ENCODE measurements at places on chromosomes 13 and 19.

GRCh38 chr19:5339950-5340636 lies 519 bp downstream of the PTPRS start:
- no peak for DNase-seq

GRCh38 chr19:46393456-46394401 lies 19.6 kb downstream of the CCDC8 start:
- DNase-seq = no peak

DNA sequence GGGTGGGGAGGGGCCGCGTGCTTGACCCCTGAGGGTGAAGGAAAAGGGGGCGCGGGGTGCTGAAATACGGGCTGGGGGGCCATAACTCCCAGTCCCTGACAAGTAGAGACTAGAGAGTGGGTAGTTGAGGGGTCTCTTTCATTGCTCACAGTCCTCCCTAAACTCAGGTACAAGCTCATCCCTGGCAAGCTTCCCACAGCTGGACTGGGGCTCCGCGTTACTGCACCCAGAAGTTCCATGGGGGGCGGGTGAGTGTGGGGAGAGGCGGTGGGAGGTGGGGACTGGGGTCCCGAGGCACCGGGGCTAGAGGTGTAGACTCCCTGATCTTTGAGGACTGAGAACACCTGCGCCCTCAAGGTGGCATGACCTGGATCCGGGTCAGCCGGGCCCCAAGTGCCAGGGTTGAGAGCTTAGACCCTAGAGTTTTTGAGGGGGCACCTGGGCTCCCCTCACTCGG lies 1.3 kb downstream of the ETV2 start:
- DNase-seq = no peak

- no peak for DNase-seq
Measured at GRCh38 chr13:78777396-78777795, 118.4 kb upstream of the OBI1 start.

GRCh38 chr19:12792051-12792852 lies 966 bp downstream of the JUNB start:
- DNase-seq = no peak

DNA sequence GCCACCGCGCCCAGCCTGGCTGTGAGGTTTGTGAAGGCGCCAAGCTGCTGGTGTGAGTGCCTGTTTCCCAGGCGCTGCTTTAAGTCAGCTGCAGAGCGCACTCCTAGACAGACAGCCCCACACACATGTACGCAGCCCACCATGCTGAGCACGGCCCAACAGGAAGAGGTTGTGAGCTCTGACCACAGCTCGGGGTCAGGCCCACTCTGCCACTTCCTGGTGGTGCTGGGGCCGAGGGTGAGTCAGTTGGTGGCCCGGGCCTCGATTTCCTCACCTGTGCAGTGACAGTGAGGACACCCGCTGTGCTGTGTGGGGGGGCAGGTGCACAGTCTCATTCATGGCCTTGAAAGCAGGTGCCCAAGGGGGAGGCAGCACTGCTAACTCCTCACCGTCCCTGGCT lies 106.7 kb downstream of the KDM4B start:
- no peak for DNase-seq

GRCh38 chr19:18995804-18996241 lies 37.5 kb downstream of the SUGP2 start:
- peak; percentile 85 for DNase-seq

- DNase-seq = no peak
Measured at GRCh38 chr13:51608857-51609406, 24.7 kb downstream of the WDFY2 start.

DNA sequence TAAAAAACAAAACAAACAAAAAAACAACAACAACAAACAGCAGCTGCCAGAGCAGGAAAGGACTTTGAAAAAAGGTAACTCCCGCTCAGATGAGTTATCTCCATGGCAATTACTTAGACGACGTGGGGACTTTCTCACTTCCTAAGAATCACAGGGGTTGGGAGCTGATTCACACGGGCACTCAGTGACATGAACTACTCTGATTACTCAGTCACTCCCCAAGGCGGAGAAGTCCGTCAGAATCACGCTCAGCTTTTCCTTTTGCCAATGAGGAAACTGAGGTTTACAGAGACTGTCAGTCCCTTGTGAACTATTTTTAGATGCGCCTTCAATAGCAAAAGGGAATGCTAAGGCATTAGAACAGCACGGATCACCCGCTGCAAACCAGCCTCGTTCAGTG lies 32.3 kb upstream of the MATK start:
- peak; percentile 9 for DNase-seq
